ENCODE measurements at places on chromosomes 16 and 17.

- DNase-seq: no peak
Measured at GRCh38 chr16:17426451-17426850, 44.3 kb downstream of the XYLT1 start.

GRCh38 chr17:40818733-40819527, 3.5 kb downstream of the KRT10 start:
- peak; percentile 81 for DNase-seq

DNA sequence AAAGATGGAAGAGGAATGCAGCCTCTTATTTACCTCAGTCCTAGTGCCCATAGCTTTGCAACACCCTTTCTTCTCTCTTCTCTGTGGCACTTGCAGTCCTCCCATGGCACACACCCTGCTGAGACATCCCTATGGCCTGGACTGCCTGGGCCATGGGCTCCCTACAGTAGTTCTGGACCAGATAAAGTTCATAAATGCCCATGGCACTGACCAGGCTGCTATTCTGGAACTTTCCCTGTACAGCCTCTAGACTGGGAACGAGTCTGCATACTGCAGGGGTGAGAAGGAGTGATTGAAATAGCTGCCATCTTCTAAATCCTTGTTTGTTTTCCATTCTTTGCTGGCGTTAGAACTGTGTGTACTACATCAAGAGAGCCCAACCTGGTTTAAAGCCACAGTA, 24.5 kb upstream of the ADAM11 start:
- no peak for DNase-seq

DNA sequence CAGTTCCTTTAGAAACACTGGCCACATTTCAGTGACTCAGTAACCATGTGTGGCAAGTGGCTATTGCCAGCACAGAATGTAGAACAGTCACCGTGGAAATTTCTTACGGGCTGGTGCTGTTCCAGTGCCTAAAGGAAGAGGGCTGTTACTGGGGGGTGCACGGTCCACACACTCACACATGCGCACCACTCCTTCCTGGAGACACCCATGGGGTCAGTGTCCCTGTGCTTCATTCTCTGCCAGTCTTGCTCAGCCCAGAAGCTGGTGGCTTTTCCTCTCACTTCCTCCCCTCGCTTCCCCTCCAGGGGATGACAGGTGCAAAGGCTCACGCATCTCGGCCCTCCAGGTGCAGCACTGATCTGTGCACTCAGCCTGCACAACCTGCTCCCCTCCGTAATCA, 115.6 kb downstream of the CCDC182 start:
- no peak for DNase-seq

- no peak for DNase-seq
Measured at GRCh38 chr17:31085563-31085962, 9.2 kb upstream of the NF1 start.

DNA sequence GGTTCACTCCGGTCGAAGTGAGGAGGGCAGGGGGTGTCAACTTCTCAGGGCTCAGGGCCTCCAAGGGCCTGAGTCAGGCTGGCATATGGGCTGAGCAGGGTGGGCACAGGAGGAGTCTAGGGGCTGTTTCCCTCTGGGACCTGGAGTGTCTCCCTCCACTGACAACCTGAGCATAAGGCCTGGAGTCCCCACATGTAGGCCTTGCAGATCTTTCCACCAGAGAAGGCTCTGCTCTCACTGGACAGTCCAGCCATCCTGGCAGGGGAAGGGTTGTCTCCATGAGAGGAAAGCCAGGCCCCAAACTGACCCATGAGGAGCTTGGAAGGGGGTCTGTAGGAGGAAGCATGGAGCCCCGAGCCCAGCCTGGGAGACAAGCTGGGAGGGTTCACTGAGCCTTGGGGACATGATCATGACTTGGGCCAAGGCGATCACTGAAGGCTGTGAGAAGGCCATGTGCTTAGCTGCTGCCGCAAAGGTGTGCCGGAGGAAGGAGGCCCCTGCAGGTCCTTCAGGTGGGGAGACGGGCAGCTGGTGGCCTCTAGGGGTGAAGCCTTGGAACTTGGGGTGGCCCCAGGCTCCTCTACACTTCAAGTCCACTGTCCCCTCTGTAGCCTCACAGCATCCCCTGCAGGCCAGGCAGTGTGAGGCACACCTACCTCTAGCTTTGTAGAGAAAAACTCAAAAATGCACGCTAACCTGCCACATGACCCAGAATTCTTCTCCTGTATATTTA, 9.9 kb downstream of the CMTM2 start:
- DNase-seq: peak; percentile 49

GRCh38 chr17:57720386-57721035, 24.6 kb downstream of the CCDC182 start:
- no peak for DNase-seq

GRCh38 chr16:270381-271255, 5.1 kb downstream of the RGS11 start:
- DNase-seq: no peak

- no peak for DNase-seq
Measured at GRCh38 chr16:87739801-87740200, 26.0 kb downstream of the KLHDC4 start.

- DNase-seq: no peak
Measured at GRCh38 chr16:50505115-50505514, 43.1 kb upstream of the NKD1 start.

DNA sequence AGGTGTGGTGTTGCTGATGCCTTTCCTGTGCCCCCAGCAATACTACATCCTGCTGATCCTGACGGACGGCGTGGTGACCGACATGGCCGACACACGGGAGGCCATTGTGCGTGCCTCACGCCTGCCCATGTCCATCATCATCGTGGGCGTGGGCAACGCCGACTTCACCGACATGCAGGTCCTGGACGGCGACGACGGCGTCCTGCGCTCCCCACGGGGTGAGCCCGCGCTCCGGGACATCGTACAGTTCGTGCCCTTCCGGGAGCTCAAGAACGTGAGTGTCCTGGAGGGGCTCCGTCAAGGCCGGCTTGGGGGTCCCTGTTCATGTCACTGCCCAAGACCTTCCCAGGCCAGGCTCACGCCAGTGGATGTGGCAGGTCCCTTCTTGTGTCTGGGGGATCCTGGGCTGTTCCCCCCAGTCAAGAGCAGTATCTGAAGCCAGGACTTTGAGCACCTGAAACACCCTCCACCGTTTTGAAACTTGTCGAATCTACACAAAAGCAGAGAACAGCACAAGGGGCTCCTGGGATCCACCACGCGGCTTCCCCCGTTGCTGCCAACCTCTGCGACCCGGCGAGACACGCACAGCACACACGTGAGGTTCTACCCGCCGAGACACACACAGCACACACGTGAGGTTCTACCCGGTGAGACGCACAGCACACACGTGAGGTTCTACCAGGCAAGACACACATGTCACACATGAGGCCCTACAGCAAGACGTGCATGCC, 17.9 kb upstream of the DPEP1 start:
- no peak for DNase-seq

- no peak for DNase-seq
Measured at GRCh38 chr16:54748611-54749190, 182.0 kb upstream of the IRX5 start.

DNA sequence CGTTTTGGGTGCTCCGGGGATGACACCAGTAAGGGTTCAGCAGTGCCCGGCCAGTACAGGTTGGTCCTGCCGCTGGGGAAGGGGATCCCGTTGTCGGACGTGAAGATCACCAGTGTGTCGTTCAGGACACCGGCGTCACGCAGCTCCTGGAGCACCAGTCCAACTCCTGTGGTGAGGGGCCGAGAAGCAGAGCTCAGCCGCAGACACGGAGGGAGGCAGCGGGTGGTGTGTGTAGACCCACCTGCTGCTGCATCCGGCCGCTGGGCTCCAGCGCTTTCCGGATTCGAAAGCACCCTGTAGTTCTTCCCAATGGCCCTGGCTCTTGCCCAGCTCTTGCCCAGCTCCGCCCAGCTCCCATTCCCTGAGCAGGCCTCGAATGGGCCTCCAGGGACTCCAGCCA, 8.0 kb downstream of the SGSH start:
- no peak for DNase-seq

- no peak for DNase-seq
Measured at GRCh38 chr16:83925957-83926725, 26.9 kb upstream of the OSGIN1 start.

DNA sequence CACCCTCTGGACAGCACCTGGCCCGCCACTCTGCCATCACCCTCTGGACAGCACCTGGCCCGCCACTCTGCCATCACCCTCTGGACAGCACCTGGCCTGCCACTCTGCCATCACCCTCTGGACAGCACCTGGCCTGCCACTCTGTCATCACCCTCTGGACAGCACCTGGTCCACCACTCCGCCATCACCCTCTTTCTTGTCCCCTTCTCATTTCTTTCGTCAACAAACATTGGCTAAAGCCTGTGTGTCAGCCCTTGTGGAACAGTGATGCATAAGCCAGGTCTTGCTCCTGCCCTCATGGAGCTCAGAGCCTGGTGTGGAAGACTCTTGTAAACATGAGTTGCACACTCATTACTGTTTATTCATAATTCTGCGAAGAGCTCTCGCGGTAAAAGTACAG, 31.2 kb downstream of the CDK5R1 start:
- no peak for DNase-seq

DNA sequence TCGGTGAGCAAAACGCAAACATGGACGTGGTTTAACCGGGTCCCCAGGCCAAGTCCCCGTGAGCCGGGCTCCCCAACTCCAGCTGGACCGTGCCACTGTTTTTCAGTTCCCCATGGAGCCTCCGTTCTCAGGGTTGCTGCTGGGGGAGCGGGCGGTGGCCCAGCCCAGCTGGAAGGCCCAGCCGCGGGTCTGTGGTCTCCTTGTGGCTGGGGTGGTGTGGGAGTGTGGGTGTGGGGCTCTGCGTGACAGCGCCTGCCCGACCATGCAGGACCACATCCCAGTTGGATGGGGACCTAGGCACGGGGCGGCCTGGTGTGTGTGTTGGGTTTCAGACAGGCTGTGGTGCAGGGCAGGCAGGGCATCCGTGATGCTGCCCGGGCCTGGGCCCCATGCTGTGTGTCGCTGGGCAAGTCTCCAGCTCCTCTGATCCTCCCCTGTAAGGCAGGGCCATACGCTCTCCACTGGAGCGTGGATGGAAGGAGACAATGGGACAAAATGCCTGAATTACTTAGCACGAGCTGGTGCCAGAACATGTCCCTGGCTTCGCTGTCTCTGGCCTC, 40.3 kb downstream of the COX4I1 start:
- DNase-seq: no peak

DNA sequence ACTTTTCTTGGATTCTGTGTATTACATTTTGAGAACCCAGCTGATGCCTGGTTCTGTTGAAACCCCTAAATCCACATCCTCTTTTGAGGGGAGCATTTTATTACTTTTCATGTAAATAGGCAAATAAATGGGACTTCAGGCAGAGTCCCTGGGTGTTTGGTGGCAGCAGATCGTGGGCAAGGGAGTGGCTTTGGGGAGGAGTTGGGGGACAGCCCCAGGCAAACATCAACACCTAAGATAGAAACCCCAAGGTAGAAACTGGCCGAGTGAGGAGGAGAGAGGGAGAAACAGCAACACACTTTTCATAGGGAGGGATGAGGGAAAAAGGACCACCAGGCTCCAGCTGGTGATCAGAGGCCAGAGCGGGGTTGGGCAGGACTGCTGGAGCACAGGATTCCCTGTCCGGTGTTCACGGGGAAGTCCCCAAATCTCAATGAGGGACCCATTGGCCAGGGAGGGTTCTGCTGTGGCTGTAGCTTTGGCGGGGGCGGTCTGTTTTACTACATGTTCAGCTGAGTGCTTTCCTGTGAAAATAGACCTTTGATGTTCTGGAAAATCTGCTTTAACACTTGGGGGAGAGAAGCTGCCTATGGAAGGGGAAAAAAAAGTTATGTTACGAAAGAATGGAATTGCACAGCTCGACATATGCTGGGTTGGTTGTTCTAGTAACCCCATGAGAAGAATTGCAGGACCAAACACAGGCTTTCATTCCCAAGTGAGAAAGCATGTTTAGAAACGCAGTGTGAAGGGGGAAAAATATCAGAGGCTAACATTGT, 46.6 kb downstream of the MSI2 start:
- DNase-seq: no peak

GRCh38 chr17:10177913-10178505, 20.4 kb downstream of the GAS7 start:
- no peak for DNase-seq
